GOT3 (cell line): ENCODE measurements at places on chromosomes 5 and 9.

DNA sequence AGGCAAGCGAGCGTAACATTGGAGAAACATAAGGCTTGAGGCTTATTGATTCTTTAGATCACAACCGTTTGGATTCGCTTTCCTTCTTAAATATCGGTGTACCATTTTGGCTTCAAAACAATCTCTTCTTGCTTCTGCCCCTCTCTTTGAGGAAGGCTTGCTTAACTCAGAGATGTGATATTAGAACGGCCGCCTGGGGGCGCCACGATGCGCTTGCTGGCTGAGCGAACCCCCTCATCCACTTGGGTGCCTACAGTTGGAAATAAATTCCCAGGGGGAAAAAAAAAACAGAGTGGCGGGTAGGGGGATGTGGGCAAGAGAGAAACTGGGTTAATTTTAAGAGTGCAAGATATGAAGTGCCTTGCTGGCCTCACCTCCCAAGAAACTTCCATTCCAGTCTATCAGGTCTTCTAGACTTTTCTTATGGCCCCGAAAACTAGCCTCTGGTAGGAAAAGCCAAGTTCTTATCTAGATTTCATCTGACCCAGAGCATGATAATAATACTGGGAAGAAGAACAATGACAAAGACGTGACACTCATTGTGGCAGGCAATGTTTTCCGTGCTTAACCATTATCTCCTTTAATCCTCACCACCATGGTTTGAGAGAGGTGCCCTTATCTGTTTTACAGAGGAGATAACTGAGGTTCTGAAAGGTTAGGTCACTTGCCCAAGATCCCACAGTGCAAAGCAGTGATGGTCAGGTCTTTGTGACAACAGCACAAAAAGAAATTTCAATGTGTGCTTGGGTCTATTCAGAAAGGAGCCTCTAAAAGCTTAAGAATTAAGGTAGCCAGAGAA, 115.8 kb downstream of the DPYSL3 start:
- no peak for DNase-seq

GRCh38 chr5:156647034-156647451, 203.1 kb upstream of the PPP1R2B start:
- no peak for DNase-seq

DNA sequence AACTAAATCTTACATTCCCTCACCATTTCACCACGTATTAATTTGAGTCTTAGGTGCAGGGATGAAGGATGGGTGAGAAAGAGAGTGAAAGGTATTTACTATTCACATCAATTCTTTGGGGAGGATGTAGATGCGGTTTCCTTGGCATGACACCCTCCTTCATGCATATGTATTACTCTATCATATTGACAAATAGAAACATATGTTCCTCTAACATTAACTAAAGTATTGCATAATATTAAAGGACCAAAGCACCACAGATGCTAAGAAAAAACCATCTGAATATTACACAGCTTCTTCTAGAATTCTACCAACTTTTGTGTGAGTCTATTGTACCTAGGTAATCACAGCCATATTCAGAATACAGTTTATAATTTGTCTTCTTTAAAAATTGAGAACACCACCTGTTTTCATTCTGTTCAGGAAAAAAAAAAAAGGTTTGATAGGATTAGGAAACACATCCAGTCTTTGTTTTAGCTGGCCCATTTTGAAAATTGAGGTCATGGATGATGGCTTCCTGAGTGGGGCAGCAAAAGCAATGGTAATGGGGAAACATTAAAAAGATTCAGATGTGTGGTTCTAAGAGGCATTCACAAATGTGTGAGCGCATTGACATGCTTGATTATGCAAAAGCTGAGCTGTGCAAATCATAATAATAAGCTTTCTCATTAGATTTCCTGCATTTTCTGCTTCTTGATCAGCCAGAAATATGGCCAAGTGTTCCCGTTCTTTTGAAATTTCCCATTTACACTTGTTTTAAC, 1011.5 kb upstream of the NUDT12 start:
- DNase-seq = no peak

DNA sequence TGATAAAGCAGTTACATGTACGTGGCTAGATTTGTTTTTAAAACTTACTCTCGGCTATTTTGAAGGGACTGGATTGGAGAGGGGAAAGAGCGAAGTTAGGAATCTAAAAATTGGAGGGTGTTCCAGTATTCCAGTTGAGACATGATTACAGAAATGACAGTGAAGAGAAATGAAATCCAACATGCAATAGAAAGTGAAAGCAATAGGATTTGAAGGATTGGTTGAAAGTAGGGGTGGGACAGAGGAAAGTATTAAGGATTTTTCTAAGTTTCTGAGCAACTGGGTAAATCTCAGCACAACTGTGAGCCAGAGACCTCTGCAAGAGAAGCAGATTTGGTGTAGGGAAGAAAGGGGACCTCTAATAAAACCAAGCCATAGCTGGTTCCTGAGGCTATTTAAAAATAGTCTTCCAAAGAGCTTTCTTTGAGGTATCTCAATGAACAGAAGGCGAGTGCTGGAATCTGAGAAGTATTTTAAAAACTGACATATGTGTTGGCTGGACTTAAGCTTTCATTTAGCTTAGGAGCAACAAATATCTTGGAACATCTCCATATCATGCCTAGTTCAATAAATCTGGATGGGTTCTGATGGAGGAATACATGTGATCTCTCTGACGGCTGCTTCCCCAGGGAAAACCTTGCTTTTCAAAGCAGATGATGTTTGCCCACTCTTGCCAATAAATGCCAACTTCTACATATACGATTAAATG, 110.4 kb upstream of the IFNK start:
- DNase-seq = no peak

DNA sequence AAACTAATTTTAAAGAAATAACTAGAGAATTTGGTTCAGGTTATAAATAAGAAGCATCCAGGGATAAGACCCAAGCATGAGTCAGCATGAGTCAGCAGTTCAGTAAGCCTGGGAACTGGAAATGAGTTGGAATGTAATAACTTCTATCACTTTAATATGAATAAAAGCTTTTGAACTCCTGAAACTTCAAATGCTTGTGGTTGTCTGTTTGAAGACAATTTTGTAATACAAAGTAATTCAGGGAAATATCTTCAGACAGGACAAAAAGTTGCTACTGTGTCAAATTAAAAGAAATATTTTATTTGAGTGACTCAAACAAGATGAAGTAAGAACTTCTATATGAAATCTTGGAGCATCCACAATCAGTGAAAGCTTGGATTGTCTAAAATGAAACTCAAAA, 331.2 kb upstream of the DAB2 start:
- no peak for DNase-seq

DNA sequence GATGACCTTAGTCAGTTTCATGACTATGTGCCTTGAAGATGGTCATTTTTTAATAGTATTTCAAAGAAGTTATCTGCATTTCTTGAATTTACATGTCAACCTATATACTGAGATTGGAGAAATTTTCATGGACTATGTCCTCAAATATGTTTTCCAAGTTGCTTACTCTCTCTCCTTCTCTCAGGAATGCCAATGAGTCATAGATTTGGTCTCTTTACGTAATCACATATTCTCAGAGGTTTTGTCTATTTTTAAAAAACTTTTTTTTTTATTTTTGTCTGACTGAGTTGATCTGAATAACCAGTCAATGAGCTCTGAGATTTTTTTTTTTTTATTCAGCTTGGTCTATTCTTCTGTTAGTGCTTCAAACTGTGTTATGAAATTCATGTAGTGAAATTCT, 374.7 kb upstream of the GRIN3A start:
- no peak for DNase-seq

DNA sequence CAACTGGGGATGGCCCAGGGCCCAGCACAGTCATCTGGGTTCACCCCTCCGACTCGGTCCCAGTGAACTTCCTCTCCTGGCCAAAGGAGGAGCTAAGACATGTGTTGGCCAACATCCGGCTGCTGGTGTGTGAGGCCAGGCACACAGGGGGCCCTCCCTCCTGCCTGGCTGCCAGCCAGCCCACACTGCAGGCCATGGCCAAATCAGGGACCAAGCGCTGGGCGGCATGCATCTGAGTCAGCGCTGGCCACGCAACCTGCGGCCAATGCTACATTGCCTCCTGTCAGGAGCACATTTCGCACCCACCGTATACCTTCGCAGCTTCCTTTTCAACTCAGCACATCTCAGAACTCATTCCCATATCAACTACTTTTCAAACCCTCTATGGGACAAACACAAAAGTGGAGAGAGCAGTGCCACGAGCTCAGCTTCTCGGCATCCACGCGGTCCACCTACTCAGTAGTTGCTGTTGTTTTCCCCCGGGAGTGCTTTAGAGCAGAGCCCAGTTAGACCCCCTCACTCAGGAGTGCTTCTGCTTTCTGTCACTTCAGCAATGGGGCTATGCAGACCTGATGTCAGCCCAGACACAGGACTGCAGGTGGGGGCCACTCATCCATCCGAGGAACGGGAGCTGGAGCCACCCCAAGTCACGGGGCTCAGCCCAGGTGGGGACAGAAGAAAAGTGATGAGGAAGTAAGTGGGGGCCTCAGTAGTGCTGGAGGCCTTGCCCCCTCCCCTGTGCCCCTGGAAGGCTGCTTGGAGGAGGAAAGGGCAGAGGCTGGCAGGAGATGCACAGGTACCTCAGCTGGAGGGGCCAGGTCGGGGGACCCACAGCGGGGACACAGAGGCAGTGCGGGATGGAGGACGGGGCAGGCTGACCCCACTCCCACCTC, 13.9 kb downstream of the NINJ1 start:
- peak; percentile 13 for DNase-seq

DNA sequence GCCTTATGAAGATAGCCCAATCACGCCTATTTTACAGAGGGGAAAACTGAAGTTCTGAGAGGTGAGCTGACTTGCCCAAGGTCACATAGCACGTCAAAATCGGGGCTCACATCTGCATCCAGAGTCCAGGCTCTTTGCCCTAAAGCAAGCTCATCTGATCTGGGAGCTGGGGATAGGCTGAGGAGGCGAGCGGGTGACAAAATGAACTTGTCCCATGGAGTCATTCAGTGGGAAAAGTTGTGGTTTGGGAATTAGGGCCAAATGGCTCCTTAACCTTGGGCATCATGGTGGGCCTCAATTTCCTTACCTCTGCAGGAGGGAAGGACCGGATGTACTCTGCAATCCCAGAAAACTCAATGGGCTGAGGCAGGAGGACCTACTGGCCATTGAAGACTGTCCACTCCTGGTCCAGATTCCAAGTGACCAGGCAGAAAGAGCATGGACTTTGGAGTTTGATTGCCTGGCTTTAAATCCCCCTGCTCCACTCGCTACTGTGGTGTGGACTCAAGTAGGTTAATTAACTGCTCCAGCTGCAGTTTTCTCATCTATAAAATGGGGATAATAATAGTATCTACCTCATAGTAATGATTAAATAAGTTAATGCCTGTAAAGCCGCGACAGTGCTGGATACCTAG, 160.4 kb downstream of the RGS3 start:
- DNase-seq = no peak

GRCh38 chr9:127193483-127193882, 71.0 kb upstream of the ANGPTL2 start:
- DNase-seq = no peak

DNA sequence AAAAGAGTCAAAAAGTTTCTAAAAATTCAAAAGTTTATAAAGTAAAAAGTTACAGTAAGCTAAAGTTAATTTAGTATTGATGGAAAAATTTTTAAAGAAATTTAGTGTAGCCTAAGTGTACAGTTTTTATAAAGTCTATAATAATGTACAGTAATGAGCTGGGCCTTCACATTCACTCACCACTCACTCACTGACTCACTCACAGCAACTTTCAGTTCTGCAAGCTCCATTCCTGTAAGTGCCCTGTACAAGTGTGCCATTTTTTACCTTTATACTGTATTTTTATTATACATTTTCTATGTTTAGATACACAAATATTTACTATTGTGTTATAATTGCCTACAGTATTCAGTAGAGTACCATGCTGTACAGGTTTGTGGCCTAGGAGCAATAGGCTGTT, 239.5 kb upstream of the MAP3K1 start:
- no peak for DNase-seq

GRCh38 chr9:121354141-121354540, 15.9 kb downstream of the STOM start:
- DNase-seq = no peak

- no peak for DNase-seq
Measured at GRCh38 chr5:119370486-119370885, 14.7 kb downstream of the TNFAIP8 start.

GRCh38 chr9:109381011-109381729, 60.3 kb upstream of the EPB41L4B start:
- no peak for DNase-seq

DNA sequence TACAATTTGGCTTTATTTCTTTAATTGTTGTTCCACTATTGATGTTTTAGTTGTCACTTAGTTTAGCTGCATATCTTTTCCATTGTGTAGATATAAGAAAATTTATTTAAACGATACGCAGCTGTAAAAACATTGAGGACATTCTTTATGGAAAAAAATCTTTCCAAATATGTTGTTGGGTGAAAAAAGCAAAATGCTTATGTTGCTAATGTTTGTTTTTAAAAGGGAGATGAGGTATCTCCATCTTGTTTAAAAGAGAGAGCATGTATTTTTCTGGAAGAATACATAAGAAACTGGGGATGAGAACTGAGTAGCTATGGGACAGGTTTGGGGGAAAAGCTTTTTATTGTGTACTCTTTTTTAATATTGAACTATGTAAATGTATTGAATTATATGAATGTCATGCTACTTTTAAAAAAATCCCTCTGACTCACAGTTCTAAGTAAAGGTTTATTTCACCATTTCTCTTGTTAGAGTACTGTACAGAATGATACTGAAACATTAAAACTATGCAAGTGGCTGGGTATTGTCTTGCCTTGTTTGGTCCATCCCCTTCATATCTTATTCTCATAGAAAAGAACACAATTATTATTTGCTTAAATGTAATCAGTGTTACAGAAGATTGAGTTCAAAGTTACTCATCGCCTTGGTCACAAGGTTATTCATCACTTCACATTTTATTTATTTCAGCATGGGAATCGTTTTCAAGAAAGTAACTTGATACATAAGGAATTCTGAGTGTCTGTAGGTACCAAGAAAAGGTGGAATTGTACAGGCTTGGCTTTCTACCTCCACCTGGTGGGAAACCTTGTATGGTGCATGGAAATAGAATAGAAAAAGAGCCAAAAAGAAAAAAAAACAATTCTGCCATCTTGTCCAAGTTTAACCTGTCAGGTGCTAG, 85.8 kb downstream of the RIC1 start:
- DNase-seq = no peak

- no peak for DNase-seq
Measured at GRCh38 chr9:124503713-124504529, 3.3 kb downstream of the NR5A1 start.

GRCh38 chr9:131963072-131964030, 116.3 kb downstream of the MED27 start:
- DNase-seq = no peak
